ENCODE measurements at places on chromosomes 5 and 9.

DNA sequence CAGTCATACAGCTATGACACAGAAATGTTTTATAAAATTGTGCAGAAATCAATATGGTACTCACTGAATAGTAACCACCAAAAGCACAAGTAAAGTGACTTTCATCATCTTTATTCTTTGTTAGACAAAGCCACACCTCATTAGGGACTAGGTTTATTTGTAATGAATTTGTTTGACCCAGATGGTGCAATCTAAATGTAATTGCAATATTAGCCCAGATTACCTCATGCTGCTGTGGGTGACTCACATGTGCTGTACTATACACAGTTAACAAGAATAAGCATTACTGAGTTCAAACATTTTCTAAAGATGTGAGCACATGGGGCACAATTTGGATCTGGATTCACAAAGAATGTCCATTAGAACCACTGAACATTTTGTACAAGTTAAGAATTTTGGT lies 759.3 kb upstream of the TYRP1 start:
- DNase-seq: peak; percentile 88

GRCh38 chr5:68730220-68730978 lies 363.4 kb upstream of the SLC30A5 start:
- DNase-seq: peak; percentile 71

- no peak for DNase-seq
Measured at GRCh38 chr9:22214021-22214420, 204.9 kb upstream of the CDKN2B start.

GRCh38 chr5:179495906-179496455 lies 54.4 kb upstream of the RUFY1 start:
- DNase-seq: no peak

GRCh38 chr5:32542216-32543059 lies 42.9 kb upstream of the SUB1 start:
- DNase-seq: no peak

- no peak for DNase-seq
Measured at GRCh38 chr5:142644127-142644526, 41.8 kb downstream of the FGF1 start.
